ENCODE measurements at places on chromosomes 4 and X.

- DNase-seq, result no peak
Measured at GRCh38 chrX:122771933-122772332, 412.1 kb upstream of the GRIA3 start.

GRCh38 chrX:105114554-105115130, 105.9 kb downstream of the TEX13A start:
- no peak for DNase-seq

DNA sequence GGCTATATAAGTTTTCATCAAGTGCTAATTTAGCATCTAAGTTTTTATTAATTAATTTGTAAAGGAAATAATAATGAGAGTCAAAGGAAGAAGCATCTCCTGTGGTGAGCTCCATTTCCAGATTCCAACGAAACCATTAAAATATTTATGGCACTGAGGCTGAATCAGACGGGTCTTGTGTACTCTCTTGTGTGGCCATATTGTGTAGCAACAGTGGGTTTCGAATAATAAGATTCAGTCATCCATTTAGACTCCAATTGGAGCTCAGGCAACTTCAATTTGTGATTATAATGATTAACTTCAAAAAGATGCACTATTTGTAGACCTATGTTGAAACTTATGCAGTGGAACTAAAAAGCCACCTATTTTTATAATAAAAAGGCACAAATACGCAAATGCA, 82.4 kb downstream of the SNCA start:
- DNase-seq, result no peak

DNA sequence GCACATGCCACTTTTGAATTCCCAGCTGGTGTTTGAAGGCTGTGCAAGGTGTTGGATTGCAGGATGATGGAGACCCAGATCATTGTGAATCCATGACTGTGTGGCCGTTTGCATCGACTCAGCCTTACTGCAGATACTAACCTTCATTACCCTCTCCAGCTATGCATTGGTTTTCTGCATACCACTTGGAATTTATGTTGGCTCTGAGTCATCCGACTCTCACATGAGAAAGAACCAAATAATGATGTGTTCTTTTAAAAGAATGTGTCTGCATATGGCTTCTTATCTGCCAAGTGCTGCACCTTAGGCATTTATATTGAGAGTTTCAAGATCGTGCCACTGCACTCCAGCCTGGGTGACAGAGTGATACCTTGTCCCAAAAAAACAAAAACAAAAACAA, 106.7 kb upstream of the PRKX start:
- DNase-seq, result no peak

- DNase-seq, result no peak
Measured at GRCh38 chr4:165711912-165712311, 161.1 kb upstream of the TLL1 start.

DNA sequence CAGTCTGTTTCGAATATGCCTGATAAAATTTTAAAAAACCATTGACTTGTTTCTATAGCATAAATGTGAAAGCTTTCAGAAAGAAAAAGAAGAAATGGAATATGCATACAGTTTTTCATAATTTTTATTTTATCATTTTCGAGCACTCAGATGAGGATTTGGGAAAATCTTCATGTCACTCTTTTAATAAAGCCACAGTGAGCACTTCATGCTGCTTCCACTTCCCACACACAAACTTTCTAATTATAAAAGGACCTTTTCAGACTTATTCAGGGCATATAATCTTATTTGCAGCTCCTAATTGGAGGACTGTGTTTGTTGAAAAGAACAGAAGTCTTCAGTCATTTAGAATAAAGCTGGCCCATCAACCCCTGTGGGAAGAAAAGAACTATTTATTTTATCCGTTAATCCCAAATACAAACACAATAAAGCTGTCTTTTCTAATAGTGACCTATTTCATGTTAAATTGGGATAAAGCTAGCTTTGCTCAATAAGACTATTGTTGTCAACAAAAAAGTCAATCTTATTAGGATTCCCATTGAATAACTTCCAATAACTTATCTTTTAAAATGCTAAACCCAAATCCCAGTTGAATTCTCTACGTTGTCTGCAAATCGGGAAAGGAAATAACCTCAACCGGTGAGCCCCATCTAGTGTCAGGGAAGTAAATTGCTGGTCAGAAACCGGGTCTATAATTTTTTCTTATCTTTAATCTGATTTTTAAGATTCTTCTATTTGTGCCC, 211.5 kb downstream of the PDGFRA start:
- peak; percentile 52 for DNase-seq

- DNase-seq, result no peak
Measured at GRCh38 chr4:78747475-78747922, 28.7 kb upstream of the BMP2K start.

DNA sequence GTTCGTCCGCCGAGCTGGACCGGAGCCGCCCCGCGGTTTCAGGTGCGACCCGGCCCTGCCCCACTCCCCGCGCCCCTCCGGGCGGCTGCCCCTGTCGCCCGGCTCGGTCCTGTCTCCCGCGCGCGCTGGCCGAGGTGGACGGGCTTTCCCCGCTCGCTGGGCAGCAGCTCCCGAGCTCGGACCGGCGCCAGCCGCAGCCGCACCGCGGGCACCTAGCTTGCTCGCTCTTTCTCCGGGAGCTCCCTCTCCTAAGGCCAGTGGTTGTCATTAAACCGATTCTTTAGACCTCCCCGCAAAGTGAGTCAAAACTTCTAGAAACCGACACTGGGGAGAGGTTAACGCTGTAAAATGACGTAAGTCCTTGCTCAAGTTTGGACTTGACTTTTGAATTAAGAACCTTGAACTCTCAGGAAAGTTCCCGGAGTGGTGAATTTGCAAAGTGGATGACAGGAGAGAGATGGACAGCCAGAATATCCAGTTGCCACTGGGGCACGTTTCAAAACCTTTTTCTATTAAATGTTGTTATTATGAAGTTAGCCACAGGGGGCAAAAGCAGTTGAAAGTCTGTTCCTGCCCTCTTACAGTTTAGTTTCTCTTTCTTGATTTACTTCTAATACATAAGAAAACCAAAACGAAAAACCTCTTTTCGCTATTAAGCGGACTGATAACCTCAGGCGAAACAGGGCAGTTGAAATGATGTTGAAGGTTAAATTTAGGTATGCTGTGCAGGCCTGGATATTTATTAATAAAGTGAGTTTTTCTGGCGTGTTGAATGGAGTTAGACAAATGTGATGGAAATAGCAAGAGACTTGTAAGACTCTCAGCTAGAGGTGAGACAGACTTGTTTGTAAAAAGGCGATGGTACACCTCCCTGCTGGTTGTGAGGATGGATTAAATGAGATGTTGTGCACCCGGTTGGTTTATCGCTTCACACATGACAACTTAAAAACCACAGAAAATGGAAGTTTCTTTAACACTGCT, 847 bp downstream of the PI4K2B start:
- peak; percentile 77 for DNase-seq

GRCh38 chr4:18419780-18420179, 398.2 kb upstream of the LCORL start:
- DNase-seq, result no peak

DNA sequence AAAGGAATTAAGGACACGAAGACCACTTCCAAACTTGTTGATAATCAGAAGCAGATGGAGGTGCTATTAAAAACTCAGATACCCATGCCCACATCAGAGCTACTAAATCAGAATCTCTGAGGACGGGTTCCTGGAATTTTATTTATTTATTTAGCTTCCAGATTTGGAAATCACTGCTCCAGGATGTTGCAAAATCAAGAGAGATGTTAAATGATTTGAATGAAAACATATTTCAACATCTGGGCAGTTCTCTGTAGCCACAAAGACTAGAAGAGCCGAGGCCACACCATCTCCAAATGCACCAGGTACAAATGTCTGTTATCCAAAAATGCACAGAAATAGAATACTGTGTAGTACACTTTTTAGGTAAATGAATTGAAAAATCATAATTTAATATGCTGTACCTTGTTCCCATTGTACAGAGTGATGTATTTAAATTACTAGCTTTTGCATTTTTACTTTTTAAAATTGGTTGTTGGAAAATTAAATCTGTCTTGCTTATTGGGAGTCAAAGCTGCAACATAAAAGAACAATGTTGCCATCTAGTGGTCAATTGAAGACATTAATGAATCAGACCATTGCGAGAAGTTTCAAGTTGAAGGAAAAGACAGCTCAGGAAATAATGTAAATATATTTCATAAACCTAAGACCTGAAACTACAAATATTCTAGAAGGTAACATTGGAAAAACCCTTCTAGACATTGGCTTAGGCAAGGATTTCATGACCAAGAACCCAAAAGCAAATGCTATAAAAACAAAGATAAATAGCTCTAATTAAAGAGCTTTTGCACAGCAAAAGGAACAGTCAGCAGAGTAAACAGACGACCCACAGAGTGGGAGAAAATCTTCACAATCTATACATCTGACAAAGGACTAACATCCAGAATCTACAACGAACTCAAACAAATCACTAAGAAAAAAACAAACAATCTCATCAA, 151.3 kb upstream of the TTC29 start:
- DNase-seq, result peak; percentile 42

DNA sequence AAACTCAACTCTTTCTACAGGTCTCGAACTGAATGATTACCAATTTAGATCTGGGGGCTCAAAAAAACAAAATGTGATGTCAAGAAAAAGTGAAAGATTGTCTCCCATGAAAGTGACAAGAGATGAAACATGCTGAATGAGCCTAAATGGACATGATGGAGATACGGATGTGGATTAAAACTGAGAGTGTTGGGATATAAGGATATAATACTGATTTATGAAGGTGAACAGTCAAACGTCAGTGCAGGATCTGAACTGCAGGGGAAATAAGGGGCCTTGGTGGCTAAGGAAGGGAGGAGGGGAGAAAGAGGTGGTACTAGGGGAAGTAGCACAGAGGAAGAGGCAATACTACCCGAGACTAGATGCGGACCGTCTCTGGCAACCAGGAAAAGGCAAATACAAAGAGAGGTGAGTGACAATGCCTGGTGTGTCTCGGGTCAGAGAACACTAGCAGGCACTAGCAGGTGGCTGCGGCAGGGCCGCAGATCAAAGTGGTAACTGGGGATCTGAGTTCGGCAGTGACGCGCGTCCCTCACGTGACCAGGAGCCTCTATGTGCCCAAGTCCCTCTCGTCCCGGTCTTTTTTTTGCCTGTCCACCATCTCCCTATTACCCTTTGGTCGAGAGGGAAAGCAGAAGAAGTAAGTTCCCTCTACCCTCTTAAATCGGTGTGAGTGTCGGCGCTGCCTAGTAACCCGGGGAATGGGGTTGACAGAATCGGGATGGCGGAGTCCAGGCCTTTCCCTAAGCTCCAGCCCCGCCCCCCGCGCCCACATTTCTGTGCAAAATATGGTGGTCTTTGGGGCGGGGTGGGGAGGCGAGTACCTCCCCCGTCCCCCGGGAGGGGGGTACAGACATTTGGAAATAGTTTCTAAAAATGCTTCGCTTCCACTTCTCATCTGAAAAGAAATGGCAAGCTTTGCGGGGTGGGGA, at the start of gene TCEAL1:
TCEAL1 (plus strand) TSS at position 590 of the 932 bp plus-strand sequence. CDS start 942 bp downstream, outside the sequence.
- DNase-seq, result no peak

- peak; percentile 80 for DNase-seq
Measured at GRCh38 chr4:154164931-154165839, 326.4 kb downstream of the DCHS2 start.

DNA sequence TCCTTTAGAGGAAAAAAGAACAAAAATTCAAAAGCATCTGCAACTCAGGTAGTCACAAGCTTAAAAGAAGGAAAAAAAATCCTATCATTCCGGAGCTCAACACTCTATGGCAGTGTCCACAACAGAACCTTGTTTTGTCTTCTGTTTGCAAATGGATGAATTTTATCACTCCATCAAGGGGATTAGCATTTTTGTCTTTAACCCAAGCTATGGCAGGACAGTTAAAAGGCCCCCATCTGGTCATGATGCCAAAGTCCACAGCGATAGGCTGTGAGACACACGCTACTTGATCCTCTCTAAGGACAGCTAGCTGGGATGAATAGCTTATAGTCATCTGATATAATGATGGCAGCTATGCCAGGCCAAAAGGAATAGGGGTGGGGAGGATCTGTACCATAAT, 16.6 kb downstream of the AMER1 start:
- no peak for DNase-seq

GRCh38 chr4:40265910-40266274, 69.1 kb downstream of the RHOH start:
- no peak for DNase-seq

- no peak for DNase-seq
Measured at GRCh38 chr4:83283181-83283580, 1.4 kb downstream of the COQ2 start.

DNA sequence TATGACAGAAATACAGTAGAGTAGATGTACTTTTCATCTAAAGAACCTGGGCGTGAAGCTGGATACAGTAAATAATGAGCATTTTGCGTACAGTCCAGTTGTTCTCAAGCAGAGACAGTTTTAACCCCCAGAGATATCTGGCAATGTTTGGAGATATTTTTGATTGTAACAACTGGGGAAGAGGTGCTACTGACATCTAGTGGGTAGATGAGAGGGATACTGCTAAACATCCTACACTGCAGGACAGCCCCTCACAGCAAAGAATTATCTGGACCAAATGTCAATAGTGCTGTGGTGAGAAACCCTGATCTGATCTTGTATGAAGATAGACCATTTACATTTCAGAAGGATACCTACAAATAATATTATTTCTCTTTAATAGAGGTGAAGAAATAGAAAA, 200.2 kb upstream of the FAM47A start:
- no peak for DNase-seq

DNA sequence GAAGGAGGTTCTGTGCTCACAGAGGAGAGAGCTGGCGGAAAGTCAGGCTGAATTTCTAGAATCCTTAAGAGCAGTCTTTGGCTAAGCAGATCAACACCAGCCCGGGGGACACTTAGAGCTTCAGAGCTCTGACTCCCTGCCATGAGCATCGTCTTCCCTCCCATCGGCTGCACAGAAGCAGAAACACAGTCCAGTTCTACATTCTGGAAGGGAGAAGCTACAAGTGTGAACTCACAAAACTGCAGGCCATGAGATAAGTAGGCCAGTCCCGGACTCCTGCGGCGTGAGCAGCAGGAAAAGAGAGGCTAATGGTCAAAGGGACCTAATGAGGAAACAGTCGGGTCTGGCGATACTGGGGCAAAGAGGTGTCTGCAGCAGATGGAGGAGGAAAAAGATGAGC, 211.5 kb downstream of the DHX15 start:
- no peak for DNase-seq

DNA sequence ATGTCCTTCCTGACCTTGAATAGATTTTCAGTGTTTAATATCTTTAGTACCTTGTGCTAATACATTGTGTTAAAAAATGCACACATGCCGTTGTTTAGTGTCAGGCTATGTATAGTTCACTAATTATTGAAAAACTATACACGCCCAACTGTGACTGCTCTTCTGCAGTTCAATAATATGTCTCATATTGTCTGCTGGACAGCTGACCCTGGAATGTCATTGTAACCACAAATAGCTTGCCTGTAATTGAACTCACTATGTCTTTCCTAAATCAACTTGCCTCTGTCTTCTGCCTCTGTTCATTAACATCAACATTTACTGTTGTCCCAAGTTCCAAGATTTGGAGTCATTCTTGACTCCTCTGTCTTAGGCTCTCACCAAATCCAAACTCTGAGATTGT, 114.5 kb downstream of the TMA16 start:
- DNase-seq, result no peak

GRCh38 chr4:3066836-3067400, 7.4 kb downstream of the HTT-AS start:
- DNase-seq, result no peak
